ENCODE measurements at places on chromosomes 2 and 18. TPM values are rescaled to one million over a fixed set of nuclear protein-coding genes. Genes with fewer than 3 reads are reported as not detected.

DNA sequence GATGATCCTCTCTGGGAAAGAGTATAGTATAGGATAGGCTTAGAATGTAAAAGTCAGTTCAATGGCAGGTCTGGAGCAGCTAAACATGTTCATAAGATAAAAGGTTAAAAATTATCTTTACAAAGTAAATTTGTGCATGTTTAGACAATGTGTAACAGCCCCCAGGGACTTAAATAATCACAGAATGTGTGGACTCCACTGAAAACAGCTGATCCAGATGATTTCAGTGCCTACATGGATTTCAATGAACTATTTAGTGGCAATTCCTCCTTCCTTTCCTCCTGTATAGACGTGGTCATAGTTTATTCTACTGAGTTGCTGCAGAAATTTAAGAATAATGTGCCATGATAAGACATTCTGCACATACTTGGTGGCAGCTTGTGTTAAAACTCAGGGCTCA, 42.9 kb downstream of the ARHGEF33 start:
- DNase-seq, result no peak

DNA sequence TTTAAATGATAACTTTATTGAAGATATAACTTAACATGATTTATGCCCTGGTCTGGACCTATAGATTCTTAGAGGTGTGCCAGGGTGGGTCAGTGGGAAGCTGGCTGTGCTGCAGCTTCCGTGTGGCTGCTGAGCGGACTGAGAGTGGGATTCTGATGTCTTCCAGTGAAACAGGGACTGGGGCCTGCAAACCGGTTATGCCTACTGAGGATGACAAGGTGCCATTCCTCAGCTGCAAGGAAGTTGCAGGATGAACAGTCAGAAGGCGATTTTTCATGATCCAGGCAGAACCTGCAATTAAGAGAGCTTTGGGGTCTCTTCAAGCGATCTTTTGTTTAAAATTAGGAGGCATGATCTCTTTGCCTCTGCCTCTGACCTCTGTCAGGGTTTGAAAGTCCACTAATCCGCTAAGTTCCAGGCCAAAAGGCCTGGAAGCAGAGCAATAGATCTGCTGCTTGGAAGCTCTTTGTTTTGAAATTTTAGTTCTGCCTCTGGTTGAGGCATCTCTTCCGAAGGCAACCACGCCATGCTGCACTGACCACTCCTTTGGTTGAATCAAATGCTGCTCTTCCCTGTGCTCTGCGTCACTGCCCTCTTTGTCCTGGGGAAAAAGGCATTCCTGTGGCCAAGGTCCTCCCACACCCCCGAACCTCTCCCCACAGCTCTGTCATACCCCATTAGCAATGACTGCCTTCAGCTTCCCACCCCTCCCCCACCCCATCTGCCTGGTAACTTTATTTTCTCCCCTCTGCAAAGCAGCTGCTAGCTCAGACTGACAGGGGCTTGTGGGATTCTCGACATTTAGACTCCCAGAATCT, 2.0 kb downstream of the TMEM169 start:
- DNase-seq, result peak; percentile 88

DNA sequence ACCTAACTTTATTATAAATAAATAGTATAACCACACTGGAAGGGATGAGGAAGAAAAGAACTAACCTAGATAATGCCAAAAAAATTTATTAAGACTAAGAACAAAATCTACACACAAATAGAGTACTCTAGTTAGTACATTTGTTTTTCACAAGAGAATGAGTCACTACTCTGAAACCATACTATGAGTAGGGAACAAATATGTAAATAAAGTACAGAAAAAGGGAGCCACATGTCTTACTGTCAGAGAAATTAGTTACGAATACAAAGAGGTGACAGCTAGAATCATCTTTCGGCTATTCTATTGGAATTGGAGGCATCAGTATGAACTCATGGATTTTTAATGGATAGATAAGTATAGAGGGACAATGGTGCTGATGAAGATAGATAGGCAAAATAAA, 150.5 kb downstream of the COPS8 start:
- DNase-seq, result no peak

DNA sequence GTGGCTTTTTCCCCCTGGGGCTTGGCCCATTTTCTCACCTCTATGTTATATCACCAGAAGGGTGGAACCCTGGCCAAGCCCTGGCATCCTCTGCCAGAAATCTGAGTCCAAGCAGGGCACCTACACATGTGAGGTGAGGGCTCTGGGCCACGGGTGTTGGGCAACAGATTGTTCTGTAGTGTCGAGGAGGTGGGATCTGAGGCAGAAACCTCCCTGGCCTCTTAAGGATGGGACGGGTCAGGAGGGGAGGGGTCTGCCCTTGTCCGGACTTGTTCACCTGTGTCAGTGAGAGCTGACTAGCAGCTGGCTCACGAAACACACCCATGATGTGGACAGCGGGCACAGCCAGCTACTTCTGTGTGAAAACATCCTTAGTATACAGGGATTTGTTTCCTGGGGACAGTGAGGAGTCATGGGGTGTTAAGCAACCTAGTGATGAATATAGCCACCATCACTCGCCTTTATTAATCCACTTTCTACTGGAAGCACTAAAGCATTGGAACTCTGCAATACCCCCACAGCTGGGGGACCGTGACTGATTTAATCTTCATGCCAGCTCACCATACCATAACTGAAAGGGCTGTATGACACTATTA, 35.6 kb downstream of the EPAS1 start:
- no peak for DNase-seq

- DNase-seq, result peak; percentile 52
Observed at GRCh38 chr2:147045113-147045512, 799.7 kb upstream of the ACVR2A start.

DNA sequence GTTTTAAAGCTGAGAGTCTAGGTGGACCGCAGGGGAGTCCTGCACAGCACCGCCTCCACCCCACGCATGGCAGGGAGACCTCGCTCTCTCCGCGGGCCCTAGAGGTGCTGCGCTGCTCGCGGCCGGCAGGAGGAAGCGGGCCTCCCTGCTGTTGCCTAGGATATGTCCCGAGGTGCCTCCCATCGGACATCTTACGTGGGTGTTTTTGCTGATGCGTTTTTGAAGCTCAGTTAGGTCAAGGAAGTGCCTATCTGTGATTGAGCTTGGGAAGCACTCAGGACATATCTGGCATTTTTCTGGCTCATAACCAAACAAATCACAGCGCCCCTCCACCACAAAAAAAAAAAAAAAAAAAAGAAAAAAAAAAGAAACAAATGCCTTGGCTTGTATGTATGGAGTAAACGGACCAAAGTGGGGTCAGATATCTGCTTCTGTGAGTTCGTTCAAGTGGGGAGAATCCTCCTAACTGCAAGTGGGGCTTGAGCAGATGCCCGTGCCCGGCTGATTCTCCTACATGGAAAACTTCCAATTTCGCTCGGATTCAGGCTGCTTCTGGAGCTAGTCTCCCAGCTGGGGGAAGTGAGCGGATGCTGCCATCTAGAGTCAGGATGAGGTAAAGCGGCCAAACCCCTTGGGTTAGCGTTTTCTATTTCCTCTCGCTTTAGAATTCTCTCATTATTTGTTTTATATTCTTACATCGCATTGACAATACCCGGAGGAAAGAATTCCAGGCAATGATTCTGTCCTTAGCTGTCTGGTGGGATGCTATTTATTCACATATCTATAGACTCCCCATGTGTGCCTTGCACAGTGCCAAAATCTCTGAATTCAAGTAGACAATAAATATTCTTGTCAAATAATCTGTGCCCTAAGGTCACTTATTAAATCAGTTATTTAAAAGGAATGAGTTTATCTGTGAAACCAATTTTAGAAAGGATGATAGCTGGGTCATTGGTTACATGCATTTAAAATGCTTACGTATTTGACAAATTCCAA, 95.3 kb downstream of the CD8B2 start:
- DNase-seq, result peak; percentile 68

DNA sequence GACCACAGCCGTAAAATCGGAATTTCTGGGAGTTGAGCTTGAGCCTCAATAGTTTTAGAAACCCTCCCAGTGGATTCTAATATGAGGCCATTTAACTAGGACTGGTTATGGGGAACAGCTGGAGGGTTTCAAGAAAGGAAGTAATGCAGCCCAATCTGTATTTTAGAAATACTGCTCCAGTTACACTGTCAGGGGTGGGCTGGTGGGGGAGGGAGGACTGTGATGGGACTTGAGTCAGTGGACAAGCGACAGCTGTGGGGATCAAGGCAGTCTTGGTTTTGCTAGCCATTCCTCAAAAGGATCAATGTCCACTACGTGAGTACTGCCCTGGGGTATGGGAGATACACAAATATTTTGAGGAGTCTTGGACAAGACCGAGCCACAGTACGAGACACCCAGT, 34.8 kb downstream of the ASB1 start:
- no peak for DNase-seq

DNA sequence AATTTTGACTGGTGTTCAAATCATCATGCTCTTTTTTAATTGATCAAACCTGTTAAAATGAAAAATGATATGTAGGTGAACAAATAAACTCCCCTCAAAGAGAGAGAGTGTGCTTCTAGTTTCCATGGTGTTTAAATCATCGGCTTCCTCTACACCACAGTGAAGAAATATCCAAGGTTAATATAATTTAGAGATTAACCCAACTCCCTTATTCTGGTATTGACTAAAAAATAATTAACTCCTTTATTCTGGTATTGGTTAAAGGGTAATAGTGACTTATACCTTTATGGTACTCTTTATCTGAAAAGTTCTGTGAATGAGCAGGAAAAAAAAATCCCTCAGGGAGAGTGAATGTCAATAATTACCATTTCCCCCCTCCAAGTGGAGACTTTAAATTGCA, 93.1 kb downstream of the SPATS2L start:
- DNase-seq, result peak; percentile 21

DNA sequence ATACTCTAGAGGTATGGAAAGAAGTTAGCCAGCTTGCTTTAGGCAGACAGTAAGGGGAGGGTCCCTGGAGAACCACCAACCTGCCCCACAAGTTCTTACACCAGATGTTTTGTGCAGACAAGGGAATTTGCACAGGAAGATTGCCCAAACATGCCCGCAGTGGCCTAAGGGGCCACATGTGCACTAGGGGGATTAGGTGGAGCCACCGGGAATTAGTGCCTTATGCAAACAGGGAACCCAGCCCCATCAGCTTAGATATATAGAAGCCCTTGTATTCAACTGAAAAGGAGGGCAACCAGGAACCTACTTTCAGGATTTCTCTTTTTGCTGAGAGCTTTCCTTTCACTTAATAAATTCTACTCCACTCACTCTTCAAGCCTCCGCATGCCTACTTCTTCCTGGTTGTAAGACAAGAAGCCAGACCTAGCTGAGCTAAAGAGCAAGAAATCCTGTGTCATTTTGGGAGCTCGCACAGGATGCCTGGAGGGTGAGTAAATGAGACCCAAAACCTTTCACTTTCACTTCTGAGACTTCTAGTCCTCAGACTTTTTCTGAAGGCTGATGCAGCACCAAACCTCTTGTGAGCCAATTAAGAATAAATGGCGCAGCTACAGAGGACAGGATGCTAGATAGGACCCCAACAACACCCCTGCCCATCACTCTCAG, 146.3 kb downstream of the GCA start:
- DNase-seq, result no peak

- no peak for DNase-seq
Observed at GRCh38 chr2:198368089-198368488, 563.7 kb downstream of the PLCL1 start.

- no peak for DNase-seq
Observed at GRCh38 chr18:24398540-24398939, 916 bp upstream of the OSBPL1A start.

FBLN7 gene
- total RNA-seq, result 8.1 TPM

SPP2 gene
- not detected for total RNA-seq

COX7A2L gene
- 216 TPM for total RNA-seq

SLC4A3 gene
- 0.75 TPM for total RNA-seq

PDCD1 gene
- total RNA-seq, result not detected

AMER3 gene
- total RNA-seq, result not detected
